ENCODE measurements at places on chromosomes 4 and X. TPM values are rescaled to one million over a fixed set of nuclear protein-coding genes. Genes with fewer than 3 reads are reported as not detected.

- no peak for DNase-seq
Observed at GRCh38 chrX:133072566-133072965, 24.3 kb downstream of the USP26 start.

- no peak for DNase-seq
Observed at GRCh38 chr4:35347276-35347675, 897.0 kb downstream of the ARAP2 start.

GRCh38 chr4:114875630-114876029 lies 237.8 kb downstream of the NDST4 start:
- no peak for DNase-seq

- no peak for DNase-seq
Observed at GRCh38 chrX:137945470-137945869, 379.5 kb downstream of the ZIC3 start.

The NDST3 gene
- total RNA-seq = 47.4 TPM

The GJB1 gene
- total RNA-seq = not detected

The CLCN4 gene
- total RNA-seq = 44.0 TPM

The USP11 gene
- total RNA-seq = 81.1 TPM
